ENCODE measurements at places on chromosomes 1 and 21.

GRCh38 chr1:216046336-216046735, 376.9 kb downstream of the USH2A start:
- no peak for DNase-seq

- DNase-seq: no peak
These were observed 37.0 kb downstream of the ZBTB8B start for GRCh38 chr1:32501865-32502264.

- no peak for DNase-seq
These were observed 11.1 kb downstream of the RCAN3 start for GRCh38 chr1:24513706-24514105.

GRCh38 chr1:162035241-162035640, 11.6 kb upstream of the OLFML2B start:
- DNase-seq: no peak

DNA sequence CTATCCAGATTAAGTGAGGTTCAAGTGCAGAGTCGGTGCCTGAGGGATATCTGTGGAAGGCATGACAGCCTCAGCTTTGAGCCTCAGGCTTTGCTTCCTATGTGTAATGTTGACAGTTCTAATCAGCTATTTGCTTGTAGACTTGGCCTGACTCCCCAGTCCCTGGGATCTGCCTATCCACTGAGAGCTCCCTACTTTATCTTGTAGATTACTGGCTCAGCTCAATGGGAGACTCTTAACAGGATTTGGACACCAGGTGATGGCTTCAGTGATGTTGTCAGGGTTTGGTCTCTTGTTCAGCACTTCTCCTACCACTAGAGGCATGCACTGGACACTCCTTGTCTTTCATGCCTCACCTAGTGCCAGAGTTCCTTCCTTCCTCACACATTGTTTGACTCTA, 126.6 kb upstream of the BEND5 start:
- no peak for DNase-seq

- no peak for DNase-seq
These were observed 88.5 kb upstream of the ZBTB18 start for GRCh38 chr1:243962541-243962940.

All from stimulated activated CD4-positive, alpha-beta T cell treated with anti-CD3 and anti-CD28 coated beads, Interleukin-4, amount 100 ng/mL, for 1 hour (primary cell).